Right forelimb (tissue), 1 donor: ENCODE measurements at places on chromosomes 1 and 21.

- DNase-seq: peak; percentile 2
These were observed 483.7 kb downstream of the CAMTA1 start for GRCh38 chr1:7268983-7269382.

GRCh38 chr1:9145021-9145668 lies 16.2 kb upstream of the GPR157 start:
- DNase-seq: no peak

- DNase-seq: no peak
These were observed 206.9 kb downstream of the MATN1 start for GRCh38 chr1:30516485-30516858.

- DNase-seq: no peak
These were observed 23.3 kb downstream of the WNT2B start for GRCh38 chr1:112532064-112532463.

GRCh38 chr1:154178911-154179811 lies 12.7 kb downstream of the TPM3 start:
- DNase-seq: no peak

DNA sequence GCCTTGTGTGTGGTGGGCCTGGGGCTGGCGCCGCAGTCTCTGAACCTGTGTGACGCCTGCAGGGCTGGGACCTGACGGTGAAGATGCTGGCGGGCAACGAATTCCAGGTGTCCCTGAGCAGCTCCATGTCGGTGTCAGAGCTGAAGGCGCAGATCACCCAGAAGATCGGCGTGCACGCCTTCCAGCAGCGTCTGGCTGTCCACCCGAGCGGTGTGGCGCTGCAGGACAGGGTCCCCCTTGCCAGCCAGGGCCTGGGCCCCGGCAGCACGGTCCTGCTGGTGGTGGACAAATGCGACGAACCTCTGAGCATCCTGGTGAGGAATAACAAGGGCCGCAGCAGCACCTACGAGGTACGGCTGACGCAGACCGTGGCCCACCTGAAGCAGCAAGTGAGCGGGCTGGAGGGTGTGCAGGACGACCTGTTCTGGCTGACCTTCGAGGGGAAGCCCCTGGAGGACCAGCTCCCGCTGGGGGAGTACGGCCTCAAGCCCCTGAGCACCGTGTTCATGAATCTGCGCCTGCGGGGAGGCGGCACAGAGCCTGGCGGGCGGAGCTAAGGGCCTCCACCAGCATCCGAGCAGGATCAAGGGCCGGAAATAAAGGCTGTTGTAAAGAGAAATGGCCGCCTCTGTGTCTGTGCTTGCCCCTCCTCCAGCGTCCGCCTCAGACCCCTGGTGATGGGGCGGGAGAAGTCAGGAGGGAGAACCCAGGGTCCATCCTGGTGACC lies 788 bp downstream of the ISG15 start:
- peak; percentile 48 for DNase-seq

DNA sequence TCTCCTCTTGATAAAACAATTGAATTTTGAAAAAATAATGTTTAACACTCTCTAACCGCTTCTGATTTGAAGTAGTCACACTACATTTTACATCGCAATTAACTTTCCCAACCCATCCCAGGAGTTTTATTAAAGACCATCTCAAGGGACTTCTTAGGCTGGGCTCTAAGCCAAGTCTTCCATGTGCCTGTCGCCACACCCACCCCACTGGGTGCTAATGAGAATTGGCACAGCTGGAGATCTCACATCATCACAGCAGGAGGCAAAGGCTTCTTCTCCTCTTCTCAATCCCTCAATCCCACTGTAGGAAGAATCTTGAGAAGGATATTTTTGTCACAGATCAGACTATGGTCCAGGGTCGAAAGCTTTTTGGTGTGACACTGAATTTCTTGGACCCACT lies 328.9 kb downstream of the NUF2 start:
- DNase-seq: no peak

GRCh38 chr1:108084866-108085477 lies 115.2 kb downstream of the SLC25A24 start:
- no peak for DNase-seq

DNA sequence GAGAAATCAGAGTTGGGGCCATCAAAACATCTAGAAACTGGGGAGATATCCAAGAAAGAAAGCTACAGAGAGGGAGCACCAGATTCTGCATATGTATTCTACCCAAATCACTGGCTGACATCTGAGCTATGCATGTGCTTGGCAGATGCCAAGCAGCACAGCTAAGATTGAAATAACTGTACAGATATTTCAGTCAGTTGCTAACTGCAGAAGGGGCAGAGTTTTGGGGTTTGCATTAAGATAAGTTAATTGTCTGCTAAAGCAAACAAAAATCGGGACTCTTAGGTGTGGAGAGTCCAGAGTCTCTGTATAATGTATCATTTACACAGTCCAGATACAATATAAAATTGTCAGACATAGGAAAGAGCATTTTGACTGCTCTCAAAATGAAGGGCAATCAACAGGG lies 437.1 kb downstream of the PTBP2 start:
- DNase-seq: no peak

DNA sequence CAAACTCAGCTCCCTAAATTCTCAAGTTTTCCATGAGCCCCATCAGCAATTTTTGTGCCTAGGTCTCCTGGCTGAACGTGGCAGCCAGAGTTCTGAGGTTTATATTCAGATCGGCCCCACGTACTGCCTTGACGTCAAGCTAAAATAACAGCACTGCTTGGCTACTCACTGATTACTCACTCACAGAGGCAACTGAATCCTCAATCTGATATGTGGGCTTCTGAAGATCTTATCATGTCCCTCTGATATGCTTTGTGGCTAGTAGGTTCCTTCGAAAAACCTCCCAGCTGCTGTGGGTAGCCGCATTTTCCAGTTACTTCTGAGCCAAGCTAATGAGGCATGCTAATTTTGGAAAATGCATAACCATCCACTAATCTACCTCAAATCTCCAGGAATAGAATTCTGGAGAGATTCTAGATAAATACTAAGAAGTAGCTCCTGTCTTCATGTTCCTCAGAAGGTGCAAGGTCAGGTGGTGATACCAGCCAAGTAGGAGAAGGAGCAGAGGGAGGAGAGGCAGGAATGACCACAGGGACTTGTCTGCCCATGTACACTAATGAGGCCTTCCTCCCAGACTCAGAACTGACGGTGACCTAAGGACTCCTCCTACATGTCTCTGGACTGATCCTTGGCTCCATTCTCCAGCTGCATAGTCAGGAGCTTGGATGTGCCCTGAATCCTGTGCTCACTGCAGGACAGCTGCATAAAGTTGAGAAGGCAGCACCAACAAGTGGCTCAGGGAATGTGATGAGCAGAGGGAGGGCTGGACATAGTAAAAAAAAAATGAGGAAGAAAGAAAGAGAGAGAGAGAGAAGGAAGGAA lies 263.7 kb downstream of the TNR start:
- no peak for DNase-seq

- no peak for DNase-seq
These were observed 351.2 kb downstream of the MATN1 start for GRCh38 chr1:30371888-30372791.

DNA sequence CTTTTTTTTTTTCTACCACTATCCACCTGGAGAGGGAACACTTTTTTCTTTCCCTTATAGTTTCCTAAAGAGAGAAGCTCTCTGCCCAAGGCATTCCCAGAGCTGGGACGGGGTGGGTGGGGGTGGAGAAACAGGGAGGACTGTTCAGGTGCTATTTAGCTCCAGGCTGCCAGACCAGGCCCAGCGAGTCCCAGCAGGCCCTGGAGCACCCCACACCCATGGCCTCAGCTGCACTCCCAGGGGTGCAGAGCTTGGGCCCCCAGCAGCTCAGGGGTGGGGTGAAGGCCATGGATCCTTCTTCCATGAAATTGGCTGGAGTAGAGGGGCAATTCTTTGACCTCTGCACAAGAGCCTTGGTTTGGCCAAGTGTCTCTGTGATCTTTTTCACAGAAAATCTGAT lies 4.1 kb downstream of the ETV3L start:
- DNase-seq: no peak

DNA sequence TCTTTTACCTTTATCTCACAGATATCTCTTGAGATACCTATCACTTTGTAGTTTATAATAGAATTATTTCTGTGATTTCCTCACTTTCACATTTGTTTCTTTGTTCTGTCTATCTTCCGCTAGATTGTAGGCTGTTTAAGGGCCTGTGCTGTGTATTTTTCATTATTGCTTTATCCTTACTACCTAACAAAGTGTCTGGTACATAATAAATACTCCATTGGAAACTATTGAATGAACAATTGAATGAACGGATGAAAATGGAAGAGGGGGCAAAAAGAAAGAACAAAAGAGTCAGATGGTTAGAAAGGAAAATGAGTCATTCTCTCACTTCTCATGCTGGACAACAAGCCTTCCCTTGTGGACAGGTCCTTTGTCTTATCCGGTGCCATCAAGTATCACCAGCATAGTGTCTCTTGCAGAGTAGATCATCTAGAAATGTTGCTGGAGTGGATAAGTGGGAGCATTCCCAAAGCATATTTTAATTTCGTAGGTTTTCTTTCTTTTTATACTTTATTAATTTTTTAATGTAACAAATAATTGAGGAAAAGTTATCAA lies 159.8 kb downstream of the NEK7 start:
- no peak for DNase-seq

- no peak for DNase-seq
These were observed 3.0 kb upstream of the SLC19A1 start for GRCh38 chr21:45545236-45545570.

- no peak for DNase-seq
These were observed 11.4 kb upstream of the RAB3GAP2 start for GRCh38 chr1:220283625-220284024.

DNA sequence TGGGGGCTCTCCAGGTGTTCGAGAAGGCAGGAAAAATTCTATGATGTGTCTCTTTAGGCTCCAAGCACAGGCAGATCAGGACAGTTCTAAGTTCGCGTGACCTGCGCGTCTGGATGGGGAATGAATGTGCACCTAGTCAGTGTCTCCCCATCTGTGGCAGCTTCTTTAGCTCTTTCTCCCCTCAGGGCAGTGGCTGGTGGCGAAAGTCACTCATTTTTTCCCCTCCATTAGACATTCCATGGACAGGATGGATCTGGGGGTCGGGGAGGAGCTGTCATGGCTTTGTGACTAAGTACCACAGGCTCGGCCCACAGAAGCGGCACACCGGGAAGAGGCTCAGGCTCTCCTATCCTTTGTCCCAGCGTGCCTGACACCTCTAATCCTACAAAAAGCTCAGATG lies 31.0 kb upstream of the EVA1B start:
- no peak for DNase-seq

DNA sequence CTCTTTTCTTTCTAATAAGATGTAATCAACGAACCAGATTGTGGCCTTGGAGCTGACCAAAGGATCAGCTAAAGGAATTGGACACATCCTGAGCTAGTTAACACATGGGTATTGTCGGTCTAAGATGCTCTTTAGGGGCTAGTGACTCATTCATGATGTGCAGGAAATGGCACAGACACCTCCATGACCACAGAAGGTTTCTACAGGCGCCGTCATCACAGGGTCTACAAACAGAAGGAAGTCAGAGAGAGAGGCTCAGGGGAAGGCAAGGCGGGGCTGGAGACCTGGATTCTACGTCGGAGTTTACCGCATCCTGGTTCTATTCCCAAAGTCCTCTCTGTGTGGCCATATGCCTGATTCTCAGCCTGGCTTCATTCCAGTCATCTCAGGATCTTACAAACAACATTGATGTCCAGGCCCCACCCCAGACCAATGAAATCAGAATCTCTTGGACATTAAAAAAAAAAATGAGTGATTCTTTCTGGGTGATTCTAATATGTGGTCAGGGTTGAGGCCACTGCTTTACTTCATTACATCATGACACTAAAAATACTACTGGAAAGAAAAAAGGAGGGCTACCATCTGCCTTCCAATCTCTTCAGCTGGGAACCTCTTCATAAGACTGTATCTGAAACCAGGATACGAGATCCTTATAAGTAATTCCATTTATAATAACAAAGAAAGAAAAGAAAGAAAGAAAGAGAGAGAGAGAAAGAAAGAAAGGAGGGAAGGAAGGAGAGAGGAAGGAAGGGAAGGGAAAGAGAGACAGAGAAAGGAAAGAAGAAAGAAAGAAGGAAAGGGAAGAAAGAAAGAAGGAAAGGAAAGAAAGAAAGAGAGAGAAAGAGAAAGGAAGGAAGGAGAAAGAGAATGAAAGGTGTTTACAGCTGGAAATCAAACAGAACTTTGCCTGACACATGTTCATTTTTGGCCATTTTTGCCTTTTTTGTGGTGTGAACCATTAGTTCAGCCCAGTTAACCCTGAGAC lies 11.6 kb upstream of the KCNJ15 start:
- DNase-seq: no peak

DNA sequence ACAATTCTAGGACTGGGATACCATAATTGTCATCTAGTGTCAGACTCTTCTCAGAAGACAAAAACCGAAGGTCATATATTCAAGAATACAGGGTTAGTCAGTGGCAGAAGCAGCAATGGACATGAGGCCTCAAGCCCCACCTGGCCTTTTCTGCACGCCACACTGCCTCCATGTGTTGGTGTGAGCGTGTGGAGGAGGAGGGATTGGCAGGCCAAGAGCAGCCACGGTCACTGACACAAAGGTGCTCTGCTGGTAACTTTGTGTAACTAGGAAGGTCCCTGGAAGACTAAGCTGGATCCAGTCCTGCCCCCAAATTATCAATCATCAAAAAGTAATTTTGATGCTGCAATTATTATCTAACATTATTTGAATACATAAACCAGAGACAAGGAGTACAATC lies 34.9 kb downstream of the HSF2BP start:
- DNase-seq: no peak

- no peak for DNase-seq
These were observed 6.4 kb downstream of the ITGB2 start for GRCh38 chr21:44914176-44914874.

- no peak for DNase-seq
These were observed 17.7 kb upstream of the KDM4A start for GRCh38 chr1:43632135-43632670.

- DNase-seq: no peak
These were observed 19.1 kb downstream of the RUNX3 start for GRCh38 chr1:24910751-24911650.

DNA sequence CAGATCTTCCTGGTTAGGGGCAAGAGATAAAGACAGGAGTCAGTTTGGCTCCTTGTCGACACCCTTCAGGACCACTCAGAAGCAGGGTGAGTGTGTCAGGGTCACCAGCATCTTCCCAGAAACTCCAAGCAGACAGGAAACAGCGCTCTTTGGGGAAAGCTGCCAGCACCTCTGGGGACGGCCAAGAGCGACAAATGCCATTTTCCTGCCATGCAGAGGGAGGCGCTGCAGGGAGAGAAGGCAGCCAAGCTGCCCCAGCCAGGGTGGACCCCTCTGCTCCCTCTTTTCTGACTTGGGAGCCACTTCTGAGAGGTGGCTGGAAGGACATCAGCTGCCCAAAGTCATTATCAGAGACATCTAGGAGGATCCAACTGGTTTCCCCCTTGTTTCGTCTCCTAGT lies 29.0 kb downstream of the SIM2 start:
- DNase-seq: no peak
